ENCODE measurements at places on chromosomes 6 and 20.
A peak's percentile ranks its signal among the peaks of the same experiment; 100 is the strongest.

DNA sequence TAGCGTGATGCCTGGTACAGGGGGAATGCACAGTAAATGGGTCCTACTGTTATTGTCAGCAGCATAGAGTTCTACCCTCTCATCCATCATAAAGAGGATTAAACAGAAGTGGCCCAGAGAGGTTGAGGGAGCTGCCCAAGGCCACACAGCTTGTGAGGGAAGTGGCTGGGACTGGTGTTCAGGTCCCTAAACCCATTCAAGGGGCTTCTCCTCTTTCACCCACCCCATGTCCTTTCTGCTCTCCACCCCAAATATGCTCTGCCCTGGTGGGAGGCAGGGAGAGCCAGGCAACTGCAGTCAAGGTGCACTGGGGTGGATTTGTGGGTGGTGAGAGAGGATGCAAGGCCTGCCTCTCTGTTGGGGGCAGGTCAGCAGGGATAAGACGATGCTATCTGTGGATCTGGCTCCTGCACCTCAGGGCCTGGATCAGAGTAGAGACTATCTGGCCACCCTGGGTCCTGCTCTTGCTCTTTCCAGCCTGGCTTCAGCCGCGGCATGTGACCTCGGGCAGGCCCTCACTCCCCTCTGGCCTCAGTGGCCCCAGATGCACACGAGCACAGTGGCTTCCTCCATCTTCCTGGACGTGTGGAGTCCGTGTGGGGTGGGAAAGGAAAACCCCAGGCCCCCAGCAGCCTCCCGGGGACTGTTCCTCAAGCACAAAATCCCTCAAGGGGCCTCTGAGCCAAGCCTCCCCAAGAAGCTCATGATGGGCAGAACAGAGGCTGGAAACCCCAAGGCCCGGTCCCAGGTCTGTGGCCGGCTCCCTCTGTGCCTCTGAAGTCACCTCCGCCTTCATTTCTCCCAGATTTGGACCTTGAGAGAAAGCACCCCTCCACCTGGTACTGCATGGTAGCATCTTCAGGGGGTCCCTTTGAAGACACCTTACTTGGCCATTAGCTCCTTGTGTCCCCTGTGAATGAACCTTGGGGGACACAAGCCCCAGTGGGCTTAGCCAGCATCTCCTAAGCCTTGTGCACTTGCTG lies 3.4 kb upstream of the BPIFB6 start:
- DNase-seq, result no peak

DNA sequence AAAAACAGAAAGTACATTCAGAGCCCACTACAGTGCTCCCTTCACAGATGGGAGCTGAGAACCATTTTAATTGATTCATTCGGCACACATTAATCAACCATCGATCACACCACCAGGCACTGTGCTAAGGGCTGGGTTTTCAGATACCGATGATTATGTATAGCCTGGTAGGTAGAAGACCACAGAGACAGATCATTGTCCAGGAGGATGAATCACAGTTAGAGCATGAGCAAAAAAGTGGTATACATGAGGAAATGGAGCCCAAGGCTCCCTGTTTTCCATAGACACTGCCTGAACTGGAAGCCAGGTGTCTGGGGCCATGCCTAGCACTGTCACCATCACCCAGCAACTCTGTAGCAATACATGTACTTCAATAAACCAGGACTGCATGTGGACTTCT lies 9.0 kb upstream of the PRDM1 start:
- DNase-seq, result no peak

DNA sequence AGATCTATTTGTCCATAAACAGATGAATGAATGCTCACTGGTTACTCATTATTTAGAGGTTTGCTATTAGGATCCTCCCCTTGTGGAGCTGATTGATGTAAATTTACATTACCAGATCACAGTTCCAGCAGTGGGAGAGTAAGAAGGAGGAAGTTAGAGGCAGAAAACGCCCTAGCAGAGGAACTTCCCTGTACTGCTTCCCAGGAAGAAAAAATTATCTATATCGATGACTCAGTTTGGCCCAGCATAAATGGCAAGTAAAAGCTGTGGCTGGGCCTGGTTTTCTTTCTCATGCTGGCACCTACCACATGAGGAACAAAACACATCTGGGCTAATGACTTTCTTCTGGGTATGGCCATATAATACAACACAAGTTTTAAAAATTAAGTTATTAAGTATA lies 35.7 kb downstream of the DNAAF9 start:
- DNase-seq, result no peak

- no peak for DNase-seq
These were observed 124.1 kb upstream of the RIN2 start for GRCh38 chr20:19633985-19634384.

GRCh38 chr6:24492475-24492874 lies 2.3 kb upstream of the ALDH5A1 start:
- DNase-seq, result no peak

DNA sequence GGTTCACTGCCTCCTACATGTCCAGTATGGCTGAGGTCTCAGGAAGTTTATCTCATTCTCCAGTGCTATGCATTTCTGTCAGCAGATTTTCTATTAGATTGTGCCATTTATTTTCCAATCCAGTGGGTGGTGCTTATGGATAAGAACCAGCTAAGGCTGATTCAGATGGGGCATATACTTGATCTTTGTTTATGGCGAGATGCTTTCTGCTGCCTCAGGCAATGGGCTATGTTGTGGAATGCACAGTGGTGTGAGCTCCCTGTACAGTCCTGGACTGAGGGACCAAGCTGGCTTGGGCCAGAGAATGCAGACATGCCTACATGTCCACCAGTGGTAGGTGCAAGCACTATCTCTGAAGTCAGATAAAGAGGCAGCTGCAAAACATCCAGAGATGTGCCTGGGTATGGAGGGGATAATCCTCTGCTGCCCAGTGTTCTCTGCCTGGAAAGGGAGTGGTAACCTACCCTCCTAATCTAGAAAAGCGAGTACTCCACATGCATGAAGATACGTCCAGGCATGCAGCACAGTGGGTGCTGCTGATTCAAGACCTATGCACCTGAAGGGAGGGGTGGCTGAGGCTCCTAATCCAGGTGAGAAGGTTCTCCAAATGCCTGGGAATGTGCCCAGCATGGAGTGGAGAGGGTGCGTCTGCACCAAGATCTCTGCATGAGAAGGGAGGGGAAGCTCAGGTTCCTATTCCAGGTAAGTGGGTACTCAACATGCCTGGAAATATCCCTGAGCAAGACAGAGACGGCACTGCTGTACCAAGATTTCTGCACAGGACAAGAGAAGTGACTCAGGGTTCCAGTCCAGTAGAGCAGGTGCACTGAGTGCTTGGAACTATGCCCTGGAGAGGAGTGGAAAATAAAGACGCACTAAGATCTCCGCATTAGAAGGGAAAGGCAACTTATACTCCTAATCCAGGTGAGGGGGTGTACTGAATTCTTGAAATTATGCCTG lies 9.4 kb downstream of the CST4 start:
- no peak for DNase-seq

- no peak for DNase-seq
These were observed 37.0 kb downstream of the SHLD1 start for GRCh38 chr20:5786930-5787795.

DNA sequence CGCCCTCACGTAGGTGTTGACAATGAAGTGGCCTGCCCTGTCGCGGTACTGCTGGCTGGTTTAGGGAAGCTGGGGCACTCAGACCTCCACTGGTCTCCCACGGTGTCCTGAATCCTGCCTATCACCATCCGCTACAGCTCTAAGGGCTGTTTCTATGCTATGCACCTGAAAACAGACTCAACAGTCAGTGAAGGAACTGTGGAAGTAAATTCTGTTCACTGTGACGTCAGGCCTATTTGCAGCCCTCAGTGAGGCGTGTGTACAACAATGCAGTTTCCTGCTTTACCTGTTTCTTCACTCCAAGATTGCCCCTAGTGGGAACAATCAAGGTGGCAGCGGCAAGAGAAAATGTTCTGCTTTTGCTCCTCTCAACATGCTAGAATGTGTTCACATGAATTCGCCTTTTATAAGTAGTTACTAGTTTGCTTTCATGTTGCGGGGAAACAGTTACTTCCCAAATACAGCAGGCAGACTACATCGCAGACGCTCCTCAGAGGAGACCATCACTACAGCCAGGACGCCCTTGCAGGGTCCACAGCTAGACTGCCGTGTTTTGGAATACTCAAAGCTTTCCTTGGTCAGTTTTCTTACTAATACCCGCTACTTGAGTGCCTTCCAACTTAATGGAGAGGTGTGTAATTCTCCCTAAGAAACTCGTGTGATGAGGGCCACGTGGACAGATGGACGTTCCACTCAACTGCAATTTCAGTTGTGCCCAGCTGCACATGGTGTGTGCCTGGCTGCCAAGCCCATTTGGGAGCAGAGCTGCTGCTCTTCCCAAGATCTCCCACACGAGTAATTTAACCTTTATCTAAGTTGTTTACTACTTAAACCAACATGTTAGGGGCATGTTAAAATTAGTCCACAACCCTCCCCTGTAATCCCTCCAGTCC lies 25.4 kb downstream of the DIDO1 start:
- no peak for DNase-seq

DNA sequence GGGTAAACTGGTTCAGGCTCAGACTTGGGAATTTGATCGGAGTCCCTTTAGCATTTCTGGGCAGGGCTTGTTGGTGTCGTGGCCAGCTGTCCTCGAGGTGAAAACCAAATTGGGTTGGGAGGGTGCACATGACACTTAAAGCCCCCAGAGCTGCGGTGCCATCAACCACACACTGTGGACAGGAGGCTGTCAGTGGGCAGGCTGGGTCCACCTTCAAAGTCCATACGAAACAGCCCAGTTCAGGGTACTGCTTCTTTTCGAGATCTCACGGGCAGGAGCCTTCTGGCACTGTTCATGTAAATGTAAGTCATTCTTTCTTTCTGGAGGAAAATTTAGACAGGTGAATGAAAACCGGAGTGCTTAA lies 7.0 kb downstream of the SYNJ2 start:
- no peak for DNase-seq

GRCh38 chr20:856361-856775 lies 22.9 kb downstream of the FAM110A start:
- DNase-seq, result peak; percentile 51

- DNase-seq, result no peak
These were observed 40.4 kb downstream of the GCLC start for GRCh38 chr6:53504512-53504911.

- DNase-seq, result no peak
These were observed 122.9 kb downstream of the MAP7 start for GRCh38 chr6:136427378-136427717.

DNA sequence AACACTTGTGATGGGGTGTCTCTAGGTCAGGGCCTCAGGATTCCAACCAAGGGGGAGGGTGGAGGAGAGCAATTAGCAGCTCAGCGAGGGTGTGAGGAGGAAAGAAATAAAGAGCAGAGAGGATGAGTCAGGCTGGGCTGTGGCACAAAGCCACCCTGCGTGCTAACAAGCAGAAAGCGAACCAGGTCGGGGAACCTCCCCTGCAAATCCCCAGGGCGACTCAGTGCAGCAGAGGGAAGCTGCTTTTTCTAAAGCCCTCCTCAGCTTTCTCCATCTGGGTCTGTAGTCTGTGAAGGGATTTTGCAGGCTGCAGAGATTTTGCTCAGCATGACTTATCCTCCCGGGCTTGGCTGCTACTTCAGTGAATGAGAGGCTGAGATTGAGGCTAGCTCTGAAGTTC lies 6.6 kb upstream of the SPO11 start:
- DNase-seq, result no peak

- no peak for DNase-seq
These were observed 9.9 kb downstream of the RALGAPA2 start for GRCh38 chr20:20702330-20703245.

GRCh38 chr6:149216459-149216858 lies 101.1 kb upstream of the TAB2 start:
- DNase-seq, result no peak

- no peak for DNase-seq
These were observed 3.5 kb upstream of the MAPK13 start for GRCh38 chr6:36126553-36127458.

- DNase-seq, result no peak
These were observed 726 bp upstream of the ARFGEF3 start for GRCh38 chr6:138161088-138161337.

- no peak for DNase-seq
These were observed 59.8 kb downstream of the SOD2 start for GRCh38 chr6:159633196-159633595.

- no peak for DNase-seq
These were observed 83.4 kb downstream of the ADGRB3 start for GRCh38 chr6:68718385-68719073.

- DNase-seq, result no peak
These were observed 39.9 kb downstream of the SRC start for GRCh38 chr20:37385659-37386504.

- DNase-seq, result no peak
These were observed 31.9 kb downstream of the C6orf89 start for GRCh38 chr6:36917541-36918193.

DNA sequence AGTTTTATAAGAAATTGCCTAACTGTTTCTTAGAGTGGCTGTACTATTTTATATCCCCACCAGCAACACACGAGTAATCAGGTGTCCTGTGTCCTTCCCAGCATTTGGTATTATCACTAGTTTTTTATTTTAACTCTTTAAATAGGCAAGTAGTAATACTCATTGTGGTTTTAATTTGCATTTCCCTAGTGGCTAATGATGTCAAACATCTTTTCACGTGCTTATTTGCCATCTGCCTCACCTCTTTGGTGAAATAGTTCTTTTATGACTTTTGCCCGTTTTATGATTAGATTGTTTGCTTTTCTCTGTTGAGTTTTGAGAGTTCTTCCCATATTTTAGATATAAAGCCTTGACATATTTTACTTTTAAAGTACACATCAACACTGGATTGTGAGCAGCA lies 57.8 kb downstream of the GCLC start:
- no peak for DNase-seq

- DNase-seq, result no peak
These were observed 19.5 kb downstream of the LRRN4 start for GRCh38 chr20:6034134-6034969.

- no peak for DNase-seq
These were observed 474.6 kb downstream of the COL12A1 start for GRCh38 chr6:74731204-74731603.

DNA sequence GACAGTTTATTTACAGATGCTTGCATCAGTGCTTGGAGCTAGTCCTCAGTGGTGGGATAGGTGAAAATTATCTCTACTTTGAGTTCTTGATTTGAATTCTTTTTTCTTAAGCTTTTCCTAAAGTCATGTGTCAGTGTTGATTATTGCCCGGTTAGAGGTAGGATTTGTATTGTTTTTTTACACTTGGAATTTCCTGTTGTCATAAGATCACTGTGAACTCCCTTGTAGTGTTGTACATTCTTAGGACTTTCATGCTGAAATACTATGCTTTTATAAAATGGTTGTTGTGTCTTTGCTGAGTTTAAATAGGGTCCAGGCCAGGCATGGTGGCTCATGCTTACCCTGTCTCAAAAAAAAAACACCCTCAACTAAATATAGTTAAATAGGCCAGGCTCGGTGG lies 20.3 kb downstream of the ASXL1 start:
- no peak for DNase-seq

All from CD4-positive, alpha-beta T cell treated with Interleukin-10 for 1 hour (primary cell).